ENCODE measurements at places on chromosomes 7 and 10.

DNA sequence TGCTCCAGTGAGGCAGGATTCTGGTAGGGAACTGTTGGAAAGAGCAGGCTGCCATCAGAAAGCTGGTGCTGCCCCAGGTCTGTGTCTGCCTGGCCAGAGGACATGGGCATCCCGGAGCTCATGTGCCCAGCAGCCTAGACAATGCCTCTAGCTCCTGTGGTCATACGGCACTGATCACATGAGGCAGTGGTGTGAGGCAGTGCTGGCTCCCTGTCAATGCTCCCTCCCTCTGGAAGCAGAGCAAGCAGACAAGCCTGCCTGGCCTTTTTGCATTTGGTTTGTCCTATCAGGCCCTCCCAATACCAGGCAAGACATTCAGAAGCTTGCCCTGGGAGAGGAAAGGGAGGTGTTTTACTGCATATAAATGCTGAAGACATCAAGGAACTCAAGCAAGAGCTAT lies 19.5 kb upstream of the MMP21 start:
- no peak for DNase-seq

GRCh38 chr10:124130198-124130900 lies 37.0 kb upstream of the CHST15 start:
- no peak for DNase-seq

DNA sequence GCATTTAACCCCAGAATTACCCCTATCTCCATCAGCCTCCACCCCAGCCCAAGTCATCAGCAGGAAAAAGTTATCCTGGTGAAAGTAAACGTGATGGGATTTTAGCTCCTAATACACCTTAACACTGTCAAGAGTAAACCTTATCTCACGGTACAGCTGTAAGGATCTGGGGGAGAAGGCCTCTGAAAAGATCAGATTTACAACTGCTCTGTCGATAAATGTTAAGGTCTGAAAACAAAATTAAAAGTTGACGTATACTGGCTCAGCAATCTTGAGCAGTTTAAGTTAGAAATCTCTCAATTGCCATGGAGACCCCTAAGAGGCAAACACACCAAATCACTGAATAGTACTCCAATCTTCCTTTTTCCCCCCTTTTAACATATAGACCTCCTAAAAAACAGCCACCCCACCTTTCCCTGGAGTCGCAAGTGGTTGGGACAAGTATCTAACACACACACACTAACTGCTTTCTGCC lies 6.1 kb downstream of the SKAP2 start:
- DNase-seq, result no peak

GRCh38 chr7:24199978-24200377 lies 84.0 kb upstream of the NPY start:
- DNase-seq, result no peak

DNA sequence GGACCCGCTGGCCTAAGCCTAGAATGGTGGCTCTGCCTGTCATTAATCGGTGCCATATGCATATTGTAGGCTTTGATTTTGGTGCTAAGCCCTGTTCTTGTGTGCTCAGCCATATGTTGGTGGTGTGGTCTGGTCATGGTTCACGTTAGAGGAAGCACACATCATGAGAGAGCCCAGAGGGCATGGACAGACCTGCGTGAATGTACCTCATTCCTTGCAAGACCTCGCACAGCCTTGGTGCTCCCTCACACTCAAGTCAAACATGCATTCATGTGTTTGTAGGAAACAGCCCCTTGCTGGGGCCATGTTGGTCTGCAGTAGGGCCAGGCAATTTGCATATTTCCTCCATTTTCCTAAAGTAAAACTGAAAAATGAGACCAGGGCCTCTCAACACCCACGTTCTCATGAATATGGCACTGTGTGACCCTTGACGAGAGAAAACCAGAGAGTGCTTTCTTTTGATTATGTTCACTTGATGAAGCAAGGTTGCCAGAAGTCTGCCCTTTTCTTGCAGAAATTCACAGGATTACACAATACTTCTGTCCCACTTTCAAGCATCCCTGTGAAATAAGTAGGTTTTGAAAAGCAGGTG lies 268.7 kb downstream of the CELF2 start:
- no peak for DNase-seq

GRCh38 chr7:101681170-101682007 lies 52.3 kb upstream of the MYL10 start:
- DNase-seq, result no peak

- DNase-seq, result no peak
These were observed 270.1 kb downstream of the PTPRN2 start for GRCh38 chr7:158317238-158318205.

- DNase-seq, result no peak
These were observed 73.5 kb upstream of the DLX6 start for GRCh38 chr7:96931891-96932290.

DNA sequence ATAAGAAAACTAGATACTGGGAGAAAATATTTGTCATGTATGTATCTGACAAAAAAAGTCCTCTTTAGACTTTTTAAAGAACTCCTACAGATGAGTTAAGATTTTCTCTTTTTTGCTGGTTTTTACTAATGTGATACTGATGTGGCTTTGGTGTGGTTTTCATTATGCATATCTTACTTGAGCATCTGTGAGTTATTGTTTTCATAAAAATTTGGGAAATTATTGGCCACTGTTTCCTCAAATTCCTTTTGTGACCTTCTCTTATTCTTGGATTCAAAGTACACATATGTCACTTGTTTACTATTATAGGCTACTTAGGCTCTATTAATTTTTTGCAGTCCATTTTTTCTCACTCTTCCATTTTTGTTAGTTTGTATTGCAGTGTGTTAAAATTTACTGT lies 89.0 kb downstream of the PPP1R9A start:
- no peak for DNase-seq

DNA sequence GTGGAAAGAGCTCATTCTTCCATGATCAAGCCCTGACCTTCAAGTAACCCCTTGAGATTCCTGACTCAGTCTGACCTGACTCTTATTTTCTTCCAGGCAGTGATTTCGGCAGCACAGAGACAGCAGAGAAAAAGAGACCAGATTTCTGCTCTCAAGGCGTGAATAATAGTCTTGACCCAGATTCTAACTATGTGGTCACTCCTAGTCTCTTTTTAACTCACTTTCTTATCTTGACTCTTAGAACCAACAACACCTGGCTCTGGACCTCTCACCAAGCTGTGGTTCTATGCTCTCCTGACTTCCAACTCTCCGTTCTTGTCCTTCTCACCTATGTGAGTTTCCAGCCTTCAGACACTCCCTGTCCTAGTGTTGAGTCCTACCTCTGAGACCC lies 36.9 kb upstream of the KDM7A start:
- no peak for DNase-seq

GRCh38 chr7:132677918-132678317 lies 101.6 kb upstream of the PLXNA4 start:
- DNase-seq, result no peak

DNA sequence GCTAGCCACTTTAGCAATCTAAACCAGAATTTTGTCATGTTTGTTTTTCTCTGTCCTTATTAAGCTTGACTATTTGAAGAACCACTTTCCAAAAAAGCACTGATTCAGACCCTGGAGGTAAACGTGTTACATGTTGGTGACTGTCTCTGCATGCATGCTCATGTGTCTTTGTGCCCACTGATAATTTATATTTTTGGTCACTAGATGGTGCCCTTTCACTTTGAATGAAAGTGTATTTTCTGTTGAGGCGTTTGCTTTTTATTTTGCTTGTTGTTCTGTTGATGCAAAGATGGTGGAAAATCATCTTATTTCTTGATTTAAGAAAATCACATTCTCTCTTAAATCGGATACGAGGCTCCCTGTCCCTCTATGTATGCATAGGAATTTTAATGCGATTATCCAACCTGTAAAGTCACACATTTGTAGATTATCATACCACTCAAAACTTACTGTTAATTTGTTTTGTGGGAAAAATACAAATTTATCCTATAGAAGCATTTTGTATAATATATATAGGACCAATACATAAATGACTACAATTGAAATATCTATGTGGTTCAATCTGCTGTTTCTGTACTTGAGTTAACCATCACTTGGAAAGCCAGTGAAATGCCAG lies 269.3 kb downstream of the BICC1 start:
- DNase-seq, result no peak

DNA sequence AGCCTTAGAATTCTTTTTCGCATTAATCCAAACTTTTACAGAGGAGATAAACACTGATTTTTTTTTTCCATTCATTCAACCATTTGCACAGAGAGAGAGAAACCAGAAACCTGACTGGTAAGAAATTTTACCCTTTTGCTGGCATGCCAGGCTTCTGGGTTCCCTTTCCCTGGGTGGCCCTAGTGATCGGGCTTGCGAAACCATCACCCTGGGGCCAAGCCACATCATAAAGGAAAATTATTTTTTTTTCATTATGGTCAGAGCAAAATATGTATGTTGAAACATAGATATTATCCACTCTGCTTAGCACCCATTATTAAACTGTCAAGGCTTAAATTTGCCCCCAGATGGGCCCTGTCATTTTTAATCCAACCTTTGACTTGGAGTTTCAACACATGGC lies 55.4 kb upstream of the INHBA start:
- no peak for DNase-seq

GRCh38 chr7:95687759-95688343 lies 84.5 kb upstream of the DYNC1I1 start:
- peak; percentile 61 for DNase-seq

DNA sequence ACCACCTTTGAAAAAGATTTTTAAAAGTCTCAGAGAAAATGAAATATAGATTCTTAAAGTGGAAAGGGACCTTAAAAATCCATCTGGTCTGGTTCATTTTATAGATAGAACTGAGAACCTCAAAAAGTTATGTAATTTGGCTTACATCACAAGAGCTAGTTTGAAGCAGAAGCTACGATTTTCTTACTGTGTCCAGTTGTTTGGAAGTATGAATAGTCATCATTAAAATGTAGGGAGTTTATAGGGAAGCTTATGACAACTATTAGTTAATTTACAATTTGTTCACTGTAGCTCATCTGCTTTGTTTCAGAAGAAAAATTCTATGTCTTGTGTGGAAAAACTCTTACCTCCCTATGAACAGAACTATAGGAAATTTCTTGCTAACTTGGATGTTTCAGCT lies 26.9 kb downstream of the ZEB1 start:
- no peak for DNase-seq

- DNase-seq, result no peak
These were observed 213.9 kb downstream of the ELFN1 start for GRCh38 chr7:1883834-1884582.

DNA sequence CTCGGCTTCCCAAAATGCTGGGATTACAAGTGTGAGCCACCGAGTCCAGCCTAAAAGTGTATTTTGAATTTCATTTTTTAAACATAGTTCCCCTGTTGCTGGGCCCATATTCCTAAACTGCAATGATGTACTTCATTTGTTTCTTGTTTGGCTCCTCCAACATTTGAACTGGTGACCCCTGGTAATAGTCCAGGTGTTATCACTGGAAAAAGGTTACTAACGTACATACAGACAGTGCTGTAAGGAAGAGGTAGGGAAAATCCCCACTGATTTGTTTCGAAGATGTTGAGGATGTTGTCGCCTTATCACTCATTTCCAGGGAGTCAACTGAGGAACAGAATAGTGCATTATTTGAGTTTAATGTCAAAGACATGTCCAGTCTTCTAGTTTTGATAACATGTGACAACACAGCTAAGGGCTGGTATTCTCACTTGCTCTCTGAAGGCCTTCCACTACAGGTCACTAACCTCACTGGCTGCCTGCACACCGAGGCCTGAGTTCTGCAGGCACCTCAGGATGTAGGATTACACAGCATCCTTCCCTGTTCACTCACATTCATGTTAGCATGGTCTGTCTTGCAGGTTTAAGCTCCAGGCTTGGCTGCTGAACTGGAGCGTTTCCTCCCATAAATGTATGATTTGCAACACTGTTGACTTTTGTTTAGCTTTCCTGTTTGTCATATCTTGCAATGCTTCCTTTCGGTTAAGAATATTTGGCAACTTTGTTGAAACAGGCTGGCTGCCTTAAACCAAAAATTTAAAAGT lies 362.8 kb downstream of the INHBA start:
- no peak for DNase-seq

- no peak for DNase-seq
These were observed 11.6 kb downstream of the CRPPA start for GRCh38 chr7:16409777-16410176.

GRCh38 chr10:33027088-33027487 lies 69.1 kb upstream of the ITGB1 start:
- DNase-seq, result no peak

DNA sequence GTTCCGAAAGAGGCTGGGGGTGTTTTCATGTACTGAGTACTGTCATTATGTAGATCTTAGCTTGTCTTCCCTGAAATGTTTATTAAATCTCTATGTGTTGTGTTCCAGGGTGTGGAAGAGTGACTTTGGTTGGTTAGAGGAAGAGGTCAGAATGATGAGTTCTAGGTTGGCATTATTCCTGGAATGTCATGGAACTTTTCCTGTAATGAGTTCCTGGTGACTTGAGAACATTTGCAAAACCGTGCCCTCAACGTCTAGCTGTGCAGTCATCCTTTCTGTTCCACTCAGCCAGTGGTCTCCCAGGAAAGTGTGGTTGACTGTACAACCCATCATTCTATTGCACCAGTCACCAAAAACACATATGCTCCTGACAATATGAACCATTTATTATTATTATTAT lies 129.6 kb downstream of the BICC1 start:
- no peak for DNase-seq

DNA sequence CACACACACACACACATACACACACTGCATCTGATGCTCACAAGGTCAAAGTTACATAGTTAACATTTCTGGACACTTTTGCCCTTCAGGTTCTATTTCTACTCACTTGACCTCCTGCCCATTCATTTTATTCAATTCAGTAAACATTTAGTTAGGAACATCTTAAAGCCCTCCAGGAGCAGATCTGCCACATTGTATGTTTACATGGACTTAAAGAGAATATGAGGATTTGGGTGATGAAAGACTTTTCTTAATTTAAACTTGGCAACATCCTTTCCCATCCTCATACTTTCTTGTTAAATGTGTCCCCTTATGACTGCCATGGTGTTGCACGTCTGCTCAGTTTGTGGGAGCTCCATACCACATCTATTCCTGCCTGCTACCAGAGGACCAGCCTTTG lies 322.8 kb upstream of the BMPER start:
- DNase-seq, result no peak

- no peak for DNase-seq
These were observed 7.6 kb upstream of the ELN start for GRCh38 chr7:74020390-74020789.

DNA sequence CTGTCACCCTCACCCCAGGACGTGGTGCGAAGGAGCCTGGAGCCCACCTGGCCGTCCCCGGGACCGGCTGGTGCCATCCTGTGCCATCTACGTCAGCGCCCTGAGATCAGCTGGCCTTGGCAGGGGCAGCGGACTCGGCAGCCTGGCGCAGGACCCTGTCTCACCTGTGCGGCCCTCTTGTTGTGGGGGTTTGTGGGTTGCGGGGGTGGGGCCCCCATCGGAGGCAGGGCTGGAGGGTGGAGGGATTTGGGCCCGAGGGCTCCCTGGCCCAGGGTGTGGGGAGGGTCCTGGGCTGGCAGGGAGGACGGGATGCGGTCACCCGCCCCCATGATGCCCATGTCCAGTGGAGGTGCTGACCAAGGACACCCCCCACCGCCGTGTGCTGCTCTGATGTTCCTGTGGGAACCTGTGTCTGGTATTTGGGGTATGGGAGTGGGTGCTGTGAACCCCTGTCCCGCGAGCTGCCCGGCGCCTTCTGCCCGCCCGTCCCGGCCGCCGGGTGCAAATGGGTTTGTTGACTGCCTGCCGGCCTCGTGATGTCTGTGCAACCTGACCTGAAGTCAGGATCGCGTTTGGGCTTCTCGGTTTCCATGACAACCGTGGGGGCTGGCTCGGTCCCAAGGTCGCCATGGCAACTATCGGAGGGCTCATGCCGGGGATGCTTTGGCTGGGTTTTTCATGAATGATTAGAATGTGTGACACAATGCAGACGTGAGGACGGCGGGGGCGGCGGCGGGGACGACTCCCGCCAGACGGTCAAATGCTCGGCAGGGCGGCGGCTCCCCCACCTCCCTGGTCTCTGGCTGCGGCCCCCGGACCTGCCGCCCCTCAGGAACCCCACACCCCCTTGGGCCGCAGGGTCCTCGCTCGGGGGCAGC lies 7.3 kb downstream of the MAFK start:
- no peak for DNase-seq

All from NCI-H1930 (cell line).